Tibial artery (tissue), 4 donors: ENCODE measurements at places on chromosomes 12 and 14.
A peak's percentile ranks its signal among the peaks of the same experiment; 100 is the strongest.

DNA sequence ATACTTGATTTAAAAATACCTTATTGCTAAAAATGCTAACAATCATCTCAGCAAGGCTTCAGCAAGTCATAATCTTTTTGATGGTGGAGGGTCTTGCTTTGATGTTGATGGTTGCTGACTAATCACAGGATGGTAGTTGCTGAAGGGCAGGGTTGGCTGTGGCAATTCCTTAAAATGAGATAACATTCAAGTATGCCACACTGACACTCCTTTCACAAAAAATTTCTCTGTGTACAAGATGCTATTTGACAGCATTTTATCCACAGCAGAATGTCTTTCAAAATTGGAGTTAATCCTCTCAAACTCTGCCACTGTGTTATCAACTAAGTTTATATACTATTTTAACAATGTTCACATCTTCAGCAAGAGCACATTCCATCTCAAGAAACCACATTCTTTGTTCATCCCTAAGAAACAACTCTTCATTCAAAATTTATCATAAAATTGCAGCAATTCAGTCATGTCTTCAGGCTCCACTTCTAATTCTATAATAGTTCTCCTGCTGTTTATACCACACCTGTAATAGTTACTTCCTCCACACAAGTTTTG lies 16.1 kb downstream of the SCAF11 start:
- no peak for DNase-seq

DNA sequence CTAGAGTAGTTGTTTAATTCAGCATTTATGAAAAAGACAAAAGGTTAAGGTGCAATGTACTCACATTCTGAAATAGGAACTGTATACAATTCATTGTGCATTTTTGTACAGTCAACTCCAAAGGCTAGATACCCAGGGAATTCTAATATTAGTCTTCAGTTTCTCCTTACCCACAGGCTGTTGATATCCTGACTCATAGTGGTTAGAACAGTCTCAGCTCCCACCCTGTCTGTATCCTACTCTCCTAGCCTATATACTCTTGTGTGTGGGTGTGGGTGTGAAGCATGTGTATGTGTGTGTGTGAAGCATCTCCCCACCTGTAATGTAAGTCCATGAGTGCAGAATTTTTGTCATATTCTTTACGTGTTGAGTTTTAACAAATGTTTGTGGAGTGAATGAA lies 229.5 kb downstream of the NAV3 start:
- DNase-seq, result no peak

DNA sequence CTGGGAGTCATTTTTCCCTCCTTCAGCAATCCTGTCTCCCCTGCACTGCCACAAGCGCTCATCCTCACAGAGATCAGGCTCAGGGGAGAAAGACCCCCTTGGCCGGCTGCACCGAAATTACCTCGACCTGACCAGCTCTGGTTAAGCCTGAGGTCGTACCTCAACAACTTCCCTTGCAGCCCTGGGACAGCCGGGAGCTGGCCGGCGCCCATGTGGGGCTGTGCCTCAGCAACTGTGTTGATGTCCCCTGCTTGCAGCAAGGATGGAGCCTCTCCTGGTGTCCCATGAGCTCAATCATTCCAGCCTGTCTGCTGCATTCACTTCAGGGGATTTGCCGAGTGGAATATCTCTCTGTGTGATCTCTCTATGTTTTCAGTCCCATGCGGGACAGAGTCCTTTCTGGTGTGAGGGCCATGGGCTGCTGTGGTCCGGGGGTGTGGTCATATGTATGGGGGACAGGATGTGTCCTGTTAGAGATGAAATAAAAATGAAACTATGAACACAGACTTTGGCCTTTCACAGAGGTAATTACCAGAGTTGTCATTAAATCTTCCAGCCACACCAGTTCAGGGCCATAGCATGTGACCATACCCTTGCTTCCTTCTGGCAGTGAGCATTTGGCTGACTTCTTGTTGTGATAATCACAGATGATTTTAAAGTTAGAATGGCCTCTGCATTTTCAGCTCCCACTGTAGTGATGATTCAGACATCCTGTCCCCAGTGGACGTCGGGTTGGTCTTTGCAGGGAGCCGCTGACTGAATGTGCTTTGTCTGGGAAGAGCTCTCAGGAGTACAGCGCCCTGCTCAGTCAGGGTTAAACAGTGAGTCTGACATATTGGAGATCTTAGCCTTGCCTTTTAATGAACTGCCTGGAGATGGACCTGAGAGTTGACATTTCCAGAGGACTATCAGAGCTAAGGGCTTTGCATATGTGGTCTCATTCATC lies 405.9 kb downstream of the AACS start:
- no peak for DNase-seq

DNA sequence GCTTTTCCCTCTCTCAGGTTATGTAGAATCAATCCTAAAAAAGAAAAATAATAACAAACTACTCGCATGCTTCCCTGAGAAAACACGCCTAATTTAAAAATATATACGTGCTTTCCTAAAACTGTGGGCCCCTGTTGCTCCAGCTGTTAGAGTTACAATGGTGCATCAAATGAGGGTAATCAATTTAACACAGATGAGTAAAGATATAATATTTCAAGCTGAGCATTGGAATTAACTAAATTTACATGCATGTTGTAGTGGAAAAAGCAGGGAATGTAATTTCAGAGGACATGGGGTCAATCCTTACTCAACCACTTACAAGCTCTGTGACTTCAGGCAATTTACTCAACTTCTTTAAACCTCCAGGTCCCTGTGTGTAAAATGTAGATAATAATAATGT lies 22.4 kb upstream of the LGR5 start:
- DNase-seq, result no peak

DNA sequence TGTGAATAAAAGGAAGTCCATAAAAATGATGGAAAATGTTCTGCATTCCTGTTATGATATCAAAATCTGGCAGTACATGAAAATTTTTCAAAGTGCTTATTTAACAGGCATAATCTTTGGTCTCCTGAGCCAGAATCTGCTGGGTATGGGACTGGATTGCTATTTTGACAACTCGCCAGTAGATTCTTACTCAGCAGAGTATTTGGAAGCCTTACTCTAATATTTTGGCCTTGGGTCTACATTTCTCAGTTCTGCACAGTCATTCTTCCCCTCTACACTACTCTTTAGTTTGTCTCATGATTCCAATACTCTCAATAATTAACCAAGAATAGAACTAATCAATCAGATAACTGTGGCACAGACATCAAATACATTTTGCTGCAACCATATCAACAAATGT lies 1.1 kb upstream of the SLCO1B1 start:
- DNase-seq, result no peak

DNA sequence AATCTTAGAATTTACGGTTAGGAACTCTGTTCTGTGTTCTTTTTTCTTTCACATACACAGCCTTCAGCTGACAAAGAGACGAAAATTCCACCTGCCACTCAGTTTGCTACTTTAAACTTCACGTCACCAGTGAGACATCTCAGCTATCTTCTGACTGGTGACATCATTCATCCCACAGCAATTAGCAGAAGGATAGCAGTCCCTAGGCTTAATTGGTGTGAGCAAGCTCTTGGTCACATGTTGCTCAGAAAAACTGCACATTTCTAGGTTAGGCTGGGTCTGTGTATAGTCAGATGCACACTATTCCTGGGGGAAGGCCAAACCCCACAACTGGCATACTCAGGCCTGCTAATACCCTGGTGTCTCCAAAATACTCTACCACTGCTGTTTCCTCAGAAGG lies 23.9 kb downstream of the SLC7A7 start:
- DNase-seq, result no peak

DNA sequence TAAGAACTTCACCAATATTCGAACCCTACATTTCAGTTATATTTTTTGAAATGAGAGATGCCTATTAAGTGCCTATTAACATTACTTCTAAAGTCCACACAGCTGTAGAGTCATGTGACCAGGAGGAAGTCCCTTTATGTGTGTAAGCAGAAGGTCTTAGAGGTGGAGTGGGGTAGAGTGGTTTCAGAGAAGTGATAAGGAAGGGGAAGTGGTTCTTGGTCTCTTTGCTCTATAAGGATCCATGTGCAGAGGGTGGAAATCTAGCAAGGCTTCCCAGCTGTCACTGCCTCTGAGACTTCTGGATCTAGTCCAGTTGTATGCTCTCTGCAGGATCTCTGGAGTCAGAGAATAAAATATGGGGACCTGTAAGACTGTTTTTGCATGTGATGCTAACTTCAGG lies 673.9 kb downstream of the FLRT2 start:
- DNase-seq, result no peak

DNA sequence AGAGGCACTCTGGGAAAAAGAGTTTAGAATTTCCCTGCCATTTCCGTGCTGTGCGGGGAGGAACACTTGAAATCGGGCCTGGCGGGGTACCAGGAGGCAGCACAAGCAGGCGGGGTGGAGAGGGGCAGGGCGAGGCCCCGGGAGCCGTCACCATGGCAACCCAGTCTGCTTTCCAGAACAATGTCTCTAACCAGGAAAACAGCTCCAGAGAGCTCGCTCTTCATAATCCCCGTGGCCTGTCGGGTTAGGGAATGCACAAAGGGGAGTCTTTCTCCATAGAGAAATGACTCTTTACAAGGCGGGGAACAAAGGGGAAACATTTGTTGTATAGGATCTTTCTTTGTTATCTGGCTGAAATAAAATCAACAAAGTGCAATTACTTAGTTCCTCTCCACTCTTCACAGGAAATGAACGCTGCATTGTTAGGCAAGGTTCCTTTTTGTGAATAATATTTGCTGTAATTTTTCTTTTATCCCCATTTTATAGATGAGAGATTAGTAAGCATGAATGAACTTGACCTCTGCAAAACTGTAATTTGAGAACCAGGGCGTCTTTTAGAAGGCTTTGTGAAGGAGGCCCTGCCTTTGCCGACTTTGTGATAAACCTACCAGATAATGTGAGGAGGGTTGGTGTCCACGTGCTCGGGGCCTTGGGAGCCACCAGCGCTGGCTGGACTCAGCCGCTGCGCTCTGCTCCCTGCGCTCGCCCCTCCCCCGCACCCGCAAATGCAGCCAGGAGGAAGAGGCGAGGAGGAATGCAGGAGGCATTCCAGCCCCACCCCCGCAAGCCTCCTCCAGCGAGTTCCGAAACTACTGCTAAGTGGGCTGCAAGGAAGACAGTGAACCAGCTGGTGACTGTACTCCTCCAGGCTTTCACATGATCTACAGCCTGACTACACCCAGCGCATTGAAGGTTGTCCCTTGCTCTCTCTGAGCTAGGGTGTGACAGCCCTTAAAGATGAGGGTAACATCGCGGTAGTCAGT lies 105.2 kb upstream of the ATF7IP start:
- DNase-seq, result peak; percentile 90

- no peak for DNase-seq
Observed at GRCh38 chr14:78104160-78104559, 66.0 kb upstream of the NRXN3 start.

GRCh38 chr12:112018571-112019237 lies 5.5 kb downstream of the ERP29 start:
- no peak for DNase-seq

DNA sequence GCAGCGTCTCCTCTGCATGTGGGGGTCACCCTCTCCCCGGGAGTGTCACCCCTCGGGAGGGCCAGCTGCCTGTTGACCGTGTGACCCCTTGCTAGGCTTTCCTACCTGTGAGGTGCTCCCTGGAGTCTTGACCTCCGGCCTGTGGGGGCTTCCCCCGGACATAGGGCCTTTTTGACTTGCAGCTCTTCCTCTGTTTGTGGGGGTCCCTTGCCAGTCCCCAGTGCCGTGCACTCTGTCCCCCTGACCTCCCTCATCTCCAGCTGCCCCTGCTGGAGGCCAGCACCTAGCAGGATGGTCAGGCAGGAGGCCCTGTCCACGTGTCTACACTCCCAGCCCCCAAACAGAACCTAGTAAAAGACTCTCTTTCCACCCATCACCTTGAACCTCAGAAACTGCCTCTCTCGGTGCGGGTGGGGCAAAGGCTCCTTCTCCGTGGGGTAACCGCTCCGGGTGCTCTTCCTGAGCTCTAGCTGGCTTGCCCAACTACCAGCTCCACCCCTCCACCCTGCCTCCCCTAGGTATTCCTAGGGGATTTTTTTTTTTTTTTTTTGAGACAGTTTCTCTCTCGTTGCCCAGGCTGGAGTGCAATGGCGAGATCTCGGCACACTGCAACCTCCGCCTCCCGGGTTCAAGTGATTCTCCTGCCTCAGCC lies 810 bp downstream of the AACS start:
- no peak for DNase-seq

- no peak for DNase-seq
Observed at GRCh38 chr14:33618361-33619105, 332.3 kb downstream of the EGLN3 start.

GRCh38 chr12:58463051-58463450 lies 457.3 kb downstream of the LRIG3 start:
- DNase-seq, result no peak

DNA sequence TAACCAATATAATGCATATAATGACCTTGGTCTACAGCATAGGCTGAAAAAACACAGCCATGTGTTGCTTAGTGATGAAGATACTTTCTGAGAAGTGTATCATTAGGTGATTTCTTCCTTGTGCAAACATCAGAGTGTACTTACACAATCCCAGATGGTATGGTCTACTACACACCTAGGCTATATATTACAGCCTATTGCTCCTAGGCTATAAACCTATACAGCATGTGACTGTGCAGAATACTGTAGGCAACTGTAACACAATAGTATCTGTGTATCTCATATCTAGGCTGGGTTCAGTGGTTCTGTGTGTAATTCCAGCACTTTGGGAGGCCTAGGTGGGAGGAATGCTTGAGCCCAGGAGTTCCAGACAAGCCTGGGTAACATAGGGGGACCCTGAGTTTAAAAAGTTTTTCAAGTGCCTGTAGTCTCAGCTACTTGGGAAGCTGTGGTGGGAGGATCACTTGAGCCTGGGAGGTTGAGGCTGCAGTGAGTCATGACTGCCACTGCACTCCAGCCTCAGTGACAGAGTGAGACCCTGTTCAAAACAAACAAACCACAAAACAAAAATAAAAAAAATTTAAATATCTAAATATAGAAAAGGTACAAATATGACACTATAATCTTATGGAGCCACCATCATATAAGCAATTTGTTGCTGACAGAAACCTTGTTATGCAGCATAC lies 66.6 kb downstream of the GRIP1 start:
- no peak for DNase-seq

DNA sequence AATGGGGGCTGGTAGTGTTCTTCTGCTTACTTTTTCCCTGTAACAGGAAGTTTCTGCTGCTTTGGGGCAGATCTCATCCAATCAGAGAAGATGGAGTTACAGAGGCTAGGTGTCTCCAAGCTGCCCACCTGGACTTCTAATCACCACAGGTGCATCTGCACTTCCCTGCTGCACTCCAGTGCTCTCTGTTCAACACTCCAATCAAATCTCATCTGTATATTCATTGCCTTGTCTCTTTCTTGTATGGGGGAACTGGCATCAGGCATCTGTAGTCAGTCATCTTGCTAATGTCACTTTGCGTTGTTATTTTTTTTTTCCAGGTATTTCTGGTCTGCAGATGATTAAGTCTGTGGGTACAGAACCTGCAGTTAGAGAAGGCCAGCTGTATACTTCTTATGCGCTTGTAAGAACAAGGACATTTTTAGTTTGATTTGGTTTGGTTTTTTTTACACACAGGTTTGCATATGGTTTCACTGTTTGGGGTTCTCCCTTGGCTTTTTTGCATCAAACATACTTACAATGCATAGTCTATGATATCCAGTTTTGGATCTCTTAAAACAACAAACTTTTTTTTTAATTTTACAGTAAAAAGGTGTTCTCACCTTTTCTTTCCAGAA lies 116.0 kb downstream of the METTL25 start:
- DNase-seq, result no peak
